GM23248 (cell line): ENCODE measurements at places on chromosomes 12 and 14. TPM values are rescaled to one million over a fixed set of nuclear protein-coding genes. Genes with fewer than 3 reads are reported as not detected.

DNA sequence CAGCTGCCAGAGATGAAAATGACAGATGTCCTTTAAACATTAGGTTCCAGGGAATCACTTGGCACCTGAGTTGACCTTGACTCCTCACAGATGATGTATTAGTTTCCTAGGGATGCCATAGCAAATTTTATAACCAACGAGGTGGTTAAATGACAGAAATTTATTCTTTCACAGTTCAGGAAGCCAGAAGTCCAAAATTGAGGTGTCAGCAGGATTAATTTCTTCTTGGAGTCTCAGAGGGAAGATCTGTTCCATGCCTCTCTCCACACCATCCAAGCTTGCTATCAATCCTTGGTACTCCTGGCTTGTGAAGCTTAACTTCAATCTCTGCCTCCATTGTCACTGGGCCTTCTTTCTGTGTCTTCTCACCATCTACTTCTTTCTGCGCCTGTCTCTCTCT, 249.7 kb upstream of the BTG1 start:
- H3K4me3 ChIP-seq, result no peak overlapping the region
- DNase-seq, result no peak
- H3K27ac ChIP-seq, result no peak overlapping the region
- peaks cover 11% of the 10 kb centered on the region for H3K4me1 ChIP-seq

DNA sequence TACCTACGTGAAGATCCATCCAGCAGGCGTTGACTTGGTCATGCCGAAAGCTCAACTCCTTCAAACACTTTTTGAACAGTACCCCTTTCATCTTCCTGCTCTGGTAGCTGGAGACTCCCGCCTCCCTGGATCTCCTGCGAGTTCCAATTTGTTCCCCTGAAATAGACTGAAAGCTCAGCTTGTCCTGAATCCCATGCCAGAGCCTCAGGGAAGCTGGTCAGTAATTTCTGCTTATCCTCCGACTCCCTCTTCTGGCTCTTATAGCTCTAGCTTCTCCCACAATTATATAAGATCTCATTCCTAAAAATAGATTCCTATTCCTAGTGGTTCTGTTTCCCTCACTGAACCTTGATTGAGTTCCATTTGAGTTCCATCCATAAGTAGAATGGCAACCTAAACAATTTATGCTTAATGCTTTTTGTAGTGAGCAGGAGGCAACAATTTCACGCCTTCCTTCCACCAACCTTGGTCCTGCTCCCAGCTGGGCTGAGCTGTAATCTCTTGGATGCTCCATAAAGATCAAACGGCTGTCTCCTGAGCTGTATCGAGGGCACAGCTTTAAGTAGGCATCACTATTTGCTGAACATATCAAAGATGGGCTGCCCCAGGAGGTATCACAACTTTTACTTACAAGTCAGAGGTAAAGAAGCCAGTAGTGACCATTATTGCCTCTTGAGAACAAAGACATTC, 8.0 kb upstream of the TMEM132C start:
- H3K4me1 ChIP-seq, result no peaks in the 10 kb centered on the region
- H3K27me3 ChIP-seq, result no peaks in the 10 kb centered on the region
- H3K27ac ChIP-seq, result no peak overlapping the region
- no peak overlapping the region for H3K4me3 ChIP-seq
- no peaks in the 10 kb centered on the region for H3K36me3 ChIP-seq

- H3K36me3 ChIP-seq, result no peaks in the 10 kb centered on the region
- DNase-seq, result peak; percentile 17
Measured at GRCh38 chr14:23143911-23144310, 24.9 kb upstream of the CEBPE start.

- H3K36me3 ChIP-seq, result no peaks in the 10 kb centered on the region
- DNase-seq, result no peak
- no peak overlapping the region for H3K27ac ChIP-seq
- no peaks in the 10 kb centered on the region for H3K27me3 ChIP-seq
- no peaks in the 10 kb centered on the region for H3K4me1 ChIP-seq
- H3K4me3 ChIP-seq, result no peak overlapping the region
Measured at GRCh38 chr12:118709946-118710345, 271.4 kb upstream of the SRRM4 start.

The SAMD15 gene
- 1.4 and 2.8 TPM in 2 replicates for total RNA-seq

DNA sequence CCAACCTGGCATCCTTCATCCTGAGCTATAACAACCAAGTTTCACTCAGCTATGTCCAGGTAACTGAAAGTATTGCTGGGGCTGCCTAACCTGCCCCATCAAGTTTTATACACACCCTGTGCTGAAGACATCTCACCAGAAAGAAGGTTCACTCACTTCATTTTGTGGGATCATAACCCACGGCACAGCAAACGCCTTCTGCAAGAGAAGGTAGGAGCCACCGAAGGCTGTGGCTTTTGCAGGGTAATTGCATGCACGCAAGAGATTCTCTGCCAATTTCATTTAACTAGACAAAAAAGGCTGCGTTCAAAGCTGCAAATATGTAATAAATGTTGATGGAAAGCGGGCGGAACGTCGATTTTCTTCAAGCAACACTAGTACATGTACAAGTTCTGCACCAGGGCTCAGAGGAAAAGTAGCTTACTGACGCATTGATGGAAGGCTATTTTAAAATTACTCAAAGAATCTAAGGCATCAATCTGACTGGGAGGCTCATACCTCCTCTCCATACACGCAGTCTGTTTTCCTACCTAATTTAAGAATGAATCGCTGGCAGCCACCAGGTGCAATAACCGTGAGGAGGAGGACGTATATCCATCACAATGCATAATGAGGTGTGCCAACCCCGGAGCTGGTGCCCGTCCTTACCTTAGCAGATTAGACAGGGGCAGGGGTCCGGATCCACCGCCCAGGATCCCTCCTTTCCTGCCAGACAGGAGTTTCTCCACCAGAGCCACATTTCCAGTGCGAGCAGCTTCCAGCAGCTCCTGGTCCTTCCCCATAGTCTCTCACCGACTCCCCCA, 1.1 kb downstream of the ANKS1B start:
- no peak overlapping the region for H3K27ac ChIP-seq
- H3K4me1 ChIP-seq, result no peaks in the 10 kb centered on the region; the same call in 1 of the 2 replicates
- H3K27me3 ChIP-seq, result peaks cover 21% of the 10 kb centered on the region
- H3K36me3 ChIP-seq, result no peaks in the 10 kb centered on the region
- peak overlapping the region; percentile 70; the same call in 1 of the 2 replicates for H3K4me3 ChIP-seq

The TAS2R43 gene
- total RNA-seq, result 0.63 TPM in 1 of 2 replicates, not detected in the other

- peaks cover 52% of the 10 kb centered on the region for H3K4me1 ChIP-seq
- H3K4me3 ChIP-seq, result no peak overlapping the region
- H3K27me3 ChIP-seq, result no peaks in the 10 kb centered on the region
- H3K36me3 ChIP-seq, result no peaks in the 10 kb centered on the region
- H3K27ac ChIP-seq, result peak overlapping the region; percentile 19
Measured at GRCh38 chr14:58749066-58749669, 111.4 kb downstream of the DACT1 start.

DNA sequence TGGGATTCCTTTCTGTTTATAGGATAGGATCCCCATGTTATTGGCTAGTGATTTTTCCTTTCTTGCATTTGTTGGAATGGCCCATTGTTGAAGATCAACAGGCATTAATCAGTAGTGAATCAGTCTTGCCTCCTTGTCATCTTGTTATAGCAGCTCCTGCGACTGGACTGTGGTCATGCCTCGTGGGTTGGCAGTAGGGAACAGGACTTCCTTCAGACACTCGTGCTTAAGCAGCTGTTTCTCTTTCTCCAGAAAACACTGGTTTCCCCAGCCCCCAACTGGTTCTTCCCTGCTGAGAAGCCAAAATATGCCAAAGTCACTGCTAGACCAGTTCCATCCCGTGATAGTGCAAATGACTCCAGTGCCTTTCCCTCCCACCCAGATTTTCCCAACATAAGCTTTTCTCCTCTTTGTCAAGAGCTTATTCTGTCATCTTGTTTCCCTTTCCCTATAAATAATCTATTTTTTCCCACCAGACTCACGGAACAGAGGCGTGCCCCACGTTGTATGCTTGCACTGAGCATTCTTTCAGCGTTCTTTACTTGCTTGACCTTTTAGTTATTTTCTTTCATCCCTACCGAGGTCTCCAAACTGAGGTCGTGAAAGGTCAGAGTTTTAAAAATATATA, 83.5 kb downstream of the SAMD4A start:
- H3K27me3 ChIP-seq, result no peaks in the 10 kb centered on the region
- peak; percentile 84 for DNase-seq
- H3K27ac ChIP-seq, result peak overlapping the region; percentile 89
- H3K4me1 ChIP-seq, result peaks cover 60% of the 10 kb centered on the region
- no peaks in the 10 kb centered on the region for H3K36me3 ChIP-seq

DNA sequence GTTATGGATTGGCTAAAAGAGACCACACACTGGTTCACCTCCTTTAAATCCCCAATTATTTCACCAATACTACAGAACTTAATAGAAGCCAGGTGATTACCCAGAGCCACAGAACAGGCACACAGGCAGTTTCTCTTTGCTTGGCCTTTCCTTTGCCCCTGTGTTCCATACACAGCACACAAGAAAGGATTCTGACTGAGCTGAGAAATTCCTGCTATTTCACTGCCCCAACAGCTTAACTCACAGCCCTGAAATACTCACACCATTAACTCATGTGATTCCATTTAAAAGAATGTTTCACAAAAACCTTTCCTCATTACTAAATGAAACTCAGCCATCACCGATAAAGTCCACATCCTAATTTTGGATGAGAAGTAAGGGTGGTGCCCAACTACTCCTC, 133.6 kb downstream of the MED13L start:
- H3K4me3 ChIP-seq, result peak overlapping the region; percentile 52
- peaks cover 61% of the 10 kb centered on the region for H3K4me1 ChIP-seq
- DNase-seq, result peak; percentile 80
- no peaks in the 10 kb centered on the region for H3K27me3 ChIP-seq
- H3K27ac ChIP-seq, result peak overlapping the region; percentile 79
- H3K36me3 ChIP-seq, result no peaks in the 10 kb centered on the region

The KRT73 gene
- not detected in 2 replicates for total RNA-seq

The OR4K13 gene
- total RNA-seq, result not detected in 2 replicates

DNA sequence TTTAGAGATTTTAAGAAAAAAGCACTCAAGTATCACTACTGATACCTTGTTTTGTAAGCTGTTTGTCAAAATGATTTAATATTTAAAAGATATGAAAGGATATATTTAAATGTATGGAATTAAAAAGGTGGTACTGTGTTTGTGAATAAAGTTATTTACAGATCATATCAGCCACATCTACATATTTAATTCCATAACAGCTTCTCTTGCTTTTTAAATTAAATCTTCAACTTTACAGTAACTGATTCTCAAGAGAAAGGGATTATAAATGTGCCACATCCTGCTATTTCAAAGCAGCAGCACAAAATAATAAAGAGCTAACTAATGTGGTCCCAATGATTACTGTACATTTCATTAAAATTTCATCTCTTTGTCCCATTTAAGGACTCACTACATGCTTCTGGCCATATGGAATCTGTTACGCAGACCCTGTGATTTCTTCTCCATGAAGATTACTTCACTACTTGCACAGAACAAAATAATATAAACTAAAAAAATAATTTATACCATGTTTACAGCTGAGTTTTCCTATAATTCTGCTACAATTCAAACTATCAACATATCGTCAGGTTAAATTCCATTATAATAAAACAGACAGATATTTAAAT, 117.8 kb downstream of the MED13L start:
- H3K27ac ChIP-seq, result no peak overlapping the region
- no peaks in the 10 kb centered on the region for H3K36me3 ChIP-seq
- no peak for DNase-seq
- peaks cover 47% of the 10 kb centered on the region for H3K4me1 ChIP-seq

DNA sequence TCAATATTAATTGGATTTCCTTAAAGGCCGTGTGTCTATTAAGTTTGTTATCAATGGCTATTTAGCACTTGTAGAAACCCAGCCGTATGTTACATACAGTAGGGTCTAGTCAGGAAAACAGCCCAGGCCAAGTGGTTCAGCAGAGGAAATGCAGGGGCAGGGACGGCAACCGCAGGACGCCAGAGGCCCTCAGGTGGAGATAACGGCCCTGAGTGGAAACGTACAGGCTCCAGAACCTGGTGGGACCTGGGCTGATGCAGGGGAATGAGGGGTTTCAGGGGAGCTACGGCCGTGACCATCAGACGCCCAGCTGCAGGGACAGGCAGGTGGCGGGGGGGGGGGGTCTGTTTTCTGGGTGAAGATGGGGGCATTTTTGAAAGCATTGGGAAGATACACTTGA, 3.7 kb upstream of the ANKLE2 start:
- H3K4me1 ChIP-seq, result peaks cover 25% of the 10 kb centered on the region
- peaks cover 11% of the 10 kb centered on the region; the same call in 1 of the 2 replicates for H3K36me3 ChIP-seq

DNA sequence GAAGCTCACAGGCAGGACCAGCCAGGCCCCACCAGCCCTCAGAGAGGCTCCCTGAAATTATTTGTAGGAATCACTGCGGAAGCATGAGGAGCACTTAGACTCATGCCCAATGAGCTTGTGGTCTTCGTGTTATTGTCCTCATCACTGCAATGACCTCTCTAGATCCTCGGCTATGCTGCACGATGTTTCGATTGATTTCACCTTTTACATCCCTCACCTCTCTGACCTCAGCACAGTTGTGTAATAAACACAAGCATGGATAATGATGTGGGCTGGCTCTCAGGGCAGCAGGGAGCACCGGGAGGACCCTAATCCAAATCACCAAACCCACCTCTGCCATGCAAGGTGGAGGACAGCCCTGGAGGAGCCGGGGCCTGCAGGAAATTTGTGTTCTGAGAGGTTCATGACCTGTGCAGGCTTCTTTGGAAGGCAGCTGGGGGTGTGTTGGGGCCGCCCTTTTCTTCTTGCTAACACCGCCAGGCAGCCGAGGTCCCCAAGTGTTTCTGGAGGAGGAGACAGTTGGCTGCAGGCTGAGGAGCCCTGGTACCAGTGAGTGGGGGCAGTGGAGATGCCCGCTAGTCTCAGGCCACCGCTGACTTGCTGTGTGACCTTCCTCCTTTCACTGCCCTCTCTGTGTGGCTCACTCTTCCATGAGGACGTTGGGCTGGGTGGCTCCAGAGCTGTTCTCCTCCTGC, 29.5 kb upstream of the EML1 start:
- DNase-seq, result no peak
- no peaks in the 10 kb centered on the region for H3K36me3 ChIP-seq
- H3K27me3 ChIP-seq, result no peaks in the 10 kb centered on the region
- H3K27ac ChIP-seq, result no peak overlapping the region

- no peak overlapping the region for H3K27ac ChIP-seq
- peaks cover 4% of the 10 kb centered on the region; the same call in 1 of the 2 replicates for H3K4me1 ChIP-seq
- no peaks in the 10 kb centered on the region for H3K27me3 ChIP-seq
- no peak overlapping the region for H3K4me3 ChIP-seq
Measured at GRCh38 chr12:132713123-132713522, 2.5 kb downstream of the PGAM5 start.
